ENCODE measurements at places on chromosomes 3 and 15.
A peak's percentile ranks its signal among the peaks of the same experiment; 100 is the strongest.

DNA sequence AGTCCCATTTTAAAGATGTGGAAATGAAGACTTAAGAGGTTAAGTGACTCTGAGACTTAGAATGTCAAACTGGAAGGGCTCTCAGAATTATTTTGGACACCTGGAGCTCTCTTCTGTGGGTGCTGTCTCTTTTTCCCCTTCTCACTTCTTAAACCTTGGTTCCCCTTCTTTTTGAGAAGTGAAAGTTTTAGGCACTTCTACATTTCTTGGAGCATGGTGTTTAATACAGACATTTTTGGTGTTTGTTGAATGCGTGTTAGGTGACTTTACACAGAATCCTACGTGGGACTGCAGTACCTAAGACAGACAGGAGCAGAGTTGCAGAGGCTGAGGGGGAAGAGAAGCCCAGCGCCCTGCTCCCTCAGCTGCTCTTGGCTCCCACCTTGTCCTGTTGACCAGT, 133.3 kb downstream of the MDFIC2 start:
- DNase-seq: no peak

DNA sequence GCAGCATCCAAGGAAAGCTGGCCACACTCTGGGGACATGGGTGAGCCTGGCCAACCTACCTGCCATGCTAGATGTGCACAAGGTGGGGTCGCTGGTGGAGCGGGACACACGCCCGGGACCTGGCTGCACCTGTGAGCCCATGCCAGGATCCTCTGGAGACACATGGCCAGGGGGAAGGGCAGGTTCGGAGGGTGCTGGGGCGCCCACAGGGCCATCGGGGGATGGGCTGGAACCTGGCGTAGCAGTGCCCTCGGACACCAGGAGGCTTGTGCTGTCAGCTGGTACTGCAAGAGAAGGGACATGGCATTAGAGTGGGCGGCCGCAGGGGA, 143.4 kb downstream of the NSMCE3 start:
- DNase-seq: no peak

DNA sequence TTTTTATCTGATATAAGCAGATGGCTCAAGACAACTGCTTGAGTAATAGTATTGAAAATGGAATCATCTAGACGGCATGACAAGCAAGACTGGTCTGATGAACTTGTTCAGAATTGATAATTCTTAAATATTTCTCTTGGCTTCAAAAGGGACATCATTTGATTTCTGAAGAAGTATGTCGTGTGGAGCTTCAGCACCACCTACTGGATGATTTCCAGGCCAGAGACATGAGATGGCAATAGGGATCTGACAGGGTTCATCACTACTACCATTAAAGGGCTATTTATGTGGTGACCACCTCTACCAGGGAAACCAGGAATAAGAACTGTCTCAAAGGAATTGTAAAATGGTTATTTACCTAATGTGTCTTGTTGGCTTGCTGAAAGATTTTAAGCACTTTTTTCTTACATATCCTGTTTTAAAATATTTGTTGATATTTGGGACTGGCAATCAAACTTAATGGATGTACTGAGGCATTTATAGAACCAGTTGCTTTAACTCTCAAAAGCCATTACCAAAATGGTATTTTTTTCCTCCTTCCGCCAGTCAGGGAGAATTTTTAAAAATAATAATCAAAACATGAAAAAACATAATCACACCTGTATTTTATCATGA, 99.5 kb upstream of the FAM98B start:
- peak; percentile 32 for DNase-seq

GRCh38 chr3:66490984-66491383, 9.8 kb downstream of the LRIG1 start:
- DNase-seq: no peak

DNA sequence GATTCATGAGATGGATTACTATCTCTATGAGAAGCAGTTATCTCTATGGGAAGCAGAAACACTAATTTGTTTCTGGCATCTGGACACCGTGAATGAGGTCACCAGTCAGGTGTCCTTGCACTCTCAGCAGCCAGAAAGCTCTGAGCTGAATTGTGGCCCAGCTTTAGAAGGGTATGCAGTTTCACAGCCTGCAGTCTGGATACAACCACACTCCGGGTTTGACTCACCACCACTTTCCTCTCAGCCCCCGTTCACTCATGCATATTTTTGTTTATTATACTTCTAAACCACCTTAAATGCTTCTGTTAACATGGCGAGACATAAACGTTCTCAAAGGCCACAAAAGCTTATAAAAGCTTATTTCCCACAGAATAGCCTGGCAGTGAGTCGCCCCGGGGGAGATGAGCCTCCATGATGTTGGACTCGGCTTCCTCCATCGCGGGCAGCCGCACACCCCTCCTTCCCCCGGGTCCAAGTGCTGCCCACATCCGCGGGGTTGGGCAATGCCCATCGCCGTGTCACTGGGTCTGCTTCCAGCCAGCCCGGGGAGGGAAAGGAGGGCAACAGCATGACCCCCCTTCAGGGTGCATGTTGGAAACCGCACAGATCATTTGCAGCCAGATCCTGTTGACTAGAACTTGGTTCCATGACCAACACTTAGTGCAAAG, 16.8 kb upstream of the SLC41A3 start:
- DNase-seq: no peak

GRCh38 chr15:84961114-84961452, 20.6 kb upstream of the PDE8A start:
- DNase-seq: no peak

DNA sequence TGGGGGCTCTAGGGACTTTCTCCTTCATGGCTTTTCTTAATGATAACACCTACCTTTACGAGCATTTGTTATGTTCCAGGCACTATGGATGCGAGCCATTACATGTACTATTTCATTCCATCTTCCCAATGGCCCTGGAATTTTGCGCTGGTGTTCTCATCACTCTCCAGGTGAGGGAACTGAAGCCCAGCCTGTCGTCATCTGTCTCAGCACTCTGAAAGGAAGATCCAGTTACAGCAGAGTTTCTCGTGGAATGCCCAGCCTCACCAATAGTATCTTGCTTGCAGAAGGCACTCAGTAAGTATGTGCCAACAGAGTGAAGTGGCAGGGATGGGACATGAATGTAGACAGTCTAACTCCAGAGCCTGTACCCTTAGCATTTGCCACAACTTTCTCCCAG, 56.8 kb downstream of the NOX5 start:
- DNase-seq: no peak

GRCh38 chr15:60479361-60480110, 594 bp upstream of the ICE2 start:
- DNase-seq: no peak

DNA sequence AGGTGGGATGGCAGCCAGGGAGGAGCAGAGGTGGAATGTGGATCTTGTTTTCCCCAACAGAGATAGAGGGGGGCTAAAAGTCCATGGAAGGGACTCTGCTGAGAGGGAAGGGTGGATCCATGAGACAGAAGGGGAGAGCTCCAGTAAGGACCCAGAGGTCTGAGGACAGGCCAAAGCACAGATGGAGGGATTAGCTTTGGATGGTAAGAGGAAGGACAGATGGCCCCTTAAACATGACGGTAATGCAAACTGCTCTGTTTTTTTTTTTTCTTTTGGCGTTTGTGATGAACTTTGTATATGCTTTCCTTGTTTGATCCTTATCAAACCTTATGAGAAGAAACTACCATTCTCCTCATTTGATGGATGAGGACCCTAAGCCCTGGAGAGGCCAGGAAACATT, 96.2 kb downstream of the IGF1R start:
- no peak for DNase-seq

- DNase-seq: no peak
Measured at GRCh38 chr3:161212906-161213305, 8.2 kb upstream of the NMD3 start.

GRCh38 chr15:26635614-26636013, 137.3 kb downstream of the GABRB3 start:
- DNase-seq: no peak

DNA sequence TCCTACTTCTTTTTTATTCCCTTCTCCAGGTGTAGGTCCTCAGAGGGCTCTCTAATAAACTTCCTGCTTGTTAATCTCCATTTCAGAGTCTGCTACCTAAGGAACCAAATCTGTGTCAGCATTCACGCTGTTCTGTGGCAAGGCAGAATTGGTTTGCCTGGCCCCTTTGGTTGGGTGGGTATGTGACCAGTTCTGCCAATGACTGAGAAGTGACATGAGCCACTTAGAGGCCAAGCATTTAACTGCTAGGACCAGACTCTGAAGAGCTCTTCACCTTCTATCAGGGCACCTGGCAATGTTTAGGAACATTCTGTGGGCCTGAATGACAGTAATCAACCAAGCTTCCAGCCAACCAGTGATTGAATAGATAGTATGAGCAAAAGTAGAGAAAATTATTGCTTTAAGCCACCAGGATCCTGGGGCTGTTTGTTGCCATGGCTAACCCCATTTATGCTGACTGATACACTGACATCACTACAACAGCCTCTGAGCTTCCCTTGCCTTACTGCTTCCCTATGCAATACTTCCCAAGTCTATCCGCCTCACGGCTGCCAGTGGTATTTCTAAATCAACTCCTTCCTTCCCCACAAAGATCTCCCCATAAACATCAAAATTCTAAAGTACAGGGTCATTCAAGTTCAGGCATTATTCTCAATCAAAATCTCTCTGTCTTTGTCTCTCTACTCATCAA, 7.6 kb downstream of the FRMD4B start:
- no peak for DNase-seq

GRCh38 chr3:196149831-196150301, 61.3 kb downstream of the ZDHHC19 start:
- no peak for DNase-seq

- no peak for DNase-seq
Measured at GRCh38 chr3:193168931-193169330, 72.1 kb upstream of the PLAAT1 start.

DNA sequence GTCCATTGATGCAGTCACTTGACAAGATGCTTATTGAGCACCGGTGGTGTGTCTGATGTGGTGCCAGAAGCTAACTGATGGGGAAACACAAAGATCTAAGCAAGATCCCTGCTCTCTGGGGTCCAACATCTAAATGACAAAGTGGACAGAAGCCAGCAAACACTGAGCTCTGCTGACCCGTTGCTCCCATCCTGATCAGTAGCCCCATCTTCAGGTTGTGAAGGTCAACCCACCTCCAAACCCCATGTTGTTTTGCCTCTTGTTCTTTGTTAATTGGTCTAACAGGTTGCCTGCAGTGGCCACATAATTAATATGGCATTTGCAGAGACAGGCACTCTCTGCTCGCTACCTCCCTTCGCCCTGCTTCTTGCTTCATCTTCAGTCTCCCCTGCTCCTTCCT, 21.5 kb upstream of the GLCE start:
- no peak for DNase-seq

GRCh38 chr3:130601442-130601971, 84.5 kb downstream of the COL6A6 start:
- no peak for DNase-seq

DNA sequence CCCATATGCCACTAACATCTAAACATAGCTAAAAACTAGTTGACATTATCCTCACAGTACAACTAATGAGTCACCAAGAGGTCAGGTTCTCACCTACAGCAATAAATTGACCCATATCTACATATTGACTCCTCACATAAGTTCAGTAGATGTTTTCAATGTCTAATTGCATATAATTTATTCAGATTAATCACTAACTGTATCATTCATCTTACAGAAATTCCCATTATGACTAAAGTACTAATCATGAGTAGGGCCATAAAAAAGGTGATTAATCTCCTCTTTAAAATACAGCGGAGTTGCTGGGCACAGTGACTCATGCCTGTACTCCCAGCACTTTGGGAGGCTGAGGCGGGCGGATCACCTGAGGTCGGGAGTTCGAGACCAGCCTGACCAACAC, 82.4 kb upstream of the ST3GAL6 start:
- DNase-seq: no peak

DNA sequence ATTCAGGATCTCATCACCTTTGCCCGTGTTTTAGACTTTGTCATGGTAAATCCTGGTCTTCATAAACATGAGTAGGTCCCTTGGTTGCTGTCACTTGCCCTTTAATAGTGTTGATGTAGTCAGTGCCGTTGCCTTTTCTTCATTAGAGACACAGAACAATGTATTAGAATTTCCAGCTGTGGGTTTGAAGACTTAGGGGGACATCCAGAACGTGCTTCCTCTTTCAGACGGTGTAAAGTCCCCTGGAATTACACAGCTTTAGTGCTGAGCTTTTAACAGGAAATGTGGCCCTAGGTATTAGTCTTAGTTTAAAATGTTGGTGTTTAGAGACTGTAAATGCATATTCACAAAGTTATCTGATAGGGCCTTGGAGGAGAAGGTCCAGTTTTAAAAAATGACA, 8.8 kb upstream of the LRCH3 start:
- DNase-seq: no peak

DNA sequence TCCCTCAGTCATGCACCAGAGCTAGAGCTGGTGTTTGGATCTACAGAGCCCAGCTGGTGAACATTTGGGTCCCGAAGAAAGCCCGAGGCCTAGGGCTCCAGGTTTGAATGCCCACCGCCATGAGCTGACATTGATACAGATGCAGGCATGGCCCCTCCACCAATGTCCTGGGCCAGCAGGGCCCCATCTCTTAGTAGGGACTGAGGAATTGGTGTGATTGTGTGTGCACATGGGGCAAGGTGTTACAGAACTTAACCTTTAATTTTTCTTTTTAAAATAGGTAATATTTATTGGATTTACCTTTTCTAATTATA, 11.0 kb downstream of the PODXL2 start:
- DNase-seq: no peak

GRCh38 chr3:9976721-9977709, 9.6 kb downstream of the EMC3 start:
- DNase-seq: no peak

GRCh38 chr3:13548696-13549622, at the start of gene FBLN2:
FBLN2 (plus strand) TSS chr3:13549125; CDS start chr3:13570356, 21,231 bp downstream.
- no peak for DNase-seq

DNA sequence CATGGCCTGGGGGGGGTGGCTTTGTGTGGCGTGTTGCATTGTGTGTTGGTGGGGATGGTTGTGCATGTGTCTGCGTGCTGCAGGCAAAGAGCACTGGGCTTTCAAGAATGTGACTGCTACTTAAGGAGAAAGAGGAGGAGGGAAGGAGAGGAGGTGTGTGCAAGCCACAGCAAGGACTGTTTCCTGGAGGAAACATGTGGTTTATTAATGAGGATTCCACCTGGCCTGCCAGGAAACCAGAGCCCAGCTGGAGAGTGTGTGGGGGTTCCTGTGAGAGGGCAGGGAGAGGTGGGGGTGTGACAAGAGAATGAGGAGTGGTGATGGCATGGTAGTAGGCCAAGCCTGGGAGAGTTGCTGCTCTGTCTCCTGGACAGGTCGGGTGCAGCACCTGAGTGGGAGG, 258.1 kb upstream of the ROPN1 start:
- no peak for DNase-seq

DNA sequence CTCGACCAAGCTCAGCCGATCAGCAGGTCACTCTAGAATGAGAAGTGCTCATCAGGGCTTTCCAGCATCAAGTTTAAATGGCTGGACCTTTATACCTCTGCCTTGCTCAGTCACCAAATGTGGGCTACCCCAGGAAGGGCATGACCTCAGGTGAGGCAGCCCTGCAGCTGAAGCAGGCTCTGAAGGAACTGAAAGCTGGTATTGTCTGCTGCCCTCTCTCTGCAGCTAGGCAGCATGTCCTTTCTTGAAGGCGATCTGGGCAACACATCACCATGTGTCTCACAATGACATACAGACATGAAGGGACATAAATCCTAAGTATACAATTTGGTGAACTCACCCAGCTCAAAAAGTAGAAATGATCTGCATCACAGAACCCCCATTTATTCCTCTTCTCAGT, 38.7 kb upstream of the ARID3B start:
- no peak for DNase-seq

Data from central memory CD4-positive, alpha-beta T cell (primary cell).